EL (cell line): ENCODE measurements at places on chromosomes 2 and 18.

GRCh38 chr18:6256521-6256920 lies 158.2 kb downstream of the L3MBTL4 start:
- DNase-seq: no peak

DNA sequence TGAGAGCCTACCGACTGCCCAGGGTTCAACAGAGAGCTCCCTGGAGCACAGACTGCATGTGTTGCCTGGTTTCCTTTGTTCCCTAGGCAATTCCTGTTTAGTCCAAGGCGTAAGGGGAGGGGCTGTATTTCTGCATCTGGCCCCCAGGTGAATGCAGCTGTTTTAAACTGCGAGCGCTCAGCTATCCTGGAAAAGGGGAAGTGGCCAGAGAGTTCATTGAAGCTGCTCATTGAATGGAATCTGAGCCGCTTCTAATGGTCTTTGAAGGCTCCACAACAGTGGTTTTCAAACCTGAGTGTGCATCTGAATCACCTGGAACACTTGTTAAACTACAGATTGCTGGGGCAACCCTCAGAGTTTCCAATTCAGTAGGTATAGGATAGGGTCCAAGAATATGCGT lies 18.1 kb downstream of the MAPK4 start:
- no peak for DNase-seq

DNA sequence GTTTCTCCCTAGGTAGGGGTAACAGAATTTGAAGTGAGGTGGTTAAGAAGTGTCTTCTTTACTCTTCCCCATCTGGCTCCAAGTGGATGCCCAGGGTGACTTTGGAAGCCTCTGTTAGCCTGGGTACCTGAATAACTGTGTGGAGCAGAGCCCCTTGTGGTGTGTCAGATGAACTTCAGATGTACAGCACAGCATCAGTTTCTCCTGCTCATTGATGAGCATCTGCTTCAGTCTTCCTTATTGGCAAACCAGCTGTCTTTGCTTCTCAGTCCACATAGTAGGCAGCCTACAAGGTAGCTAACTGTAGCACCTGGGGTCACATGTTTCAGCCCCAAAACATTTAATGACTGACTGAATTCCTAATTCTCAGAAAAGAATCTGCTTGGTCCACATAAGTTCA lies 56.2 kb upstream of the ATP8B1 start:
- peak; percentile 51 for DNase-seq

- no peak for DNase-seq
Measured at GRCh38 chr18:3597409-3598357, 147.7 kb downstream of the TGIF1 start.

DNA sequence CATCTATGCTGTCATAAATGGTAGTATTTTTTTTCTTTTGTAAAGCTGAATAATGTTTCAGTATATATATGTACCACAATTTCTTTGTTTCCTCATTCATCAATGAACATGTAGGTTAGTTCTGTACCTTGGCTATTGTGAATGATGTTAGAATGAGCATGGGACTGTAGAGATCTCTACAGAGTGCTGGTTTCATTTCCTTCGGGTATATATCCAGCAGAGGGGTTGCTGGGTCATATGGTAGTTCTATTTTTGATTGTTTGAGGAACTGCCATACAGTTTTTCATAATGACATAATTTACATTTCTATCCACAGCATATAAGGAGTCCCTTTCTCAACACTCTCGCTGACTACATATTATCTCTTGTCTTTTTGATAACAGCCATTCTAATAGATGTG lies 243.5 kb downstream of the CDH7 start:
- no peak for DNase-seq

DNA sequence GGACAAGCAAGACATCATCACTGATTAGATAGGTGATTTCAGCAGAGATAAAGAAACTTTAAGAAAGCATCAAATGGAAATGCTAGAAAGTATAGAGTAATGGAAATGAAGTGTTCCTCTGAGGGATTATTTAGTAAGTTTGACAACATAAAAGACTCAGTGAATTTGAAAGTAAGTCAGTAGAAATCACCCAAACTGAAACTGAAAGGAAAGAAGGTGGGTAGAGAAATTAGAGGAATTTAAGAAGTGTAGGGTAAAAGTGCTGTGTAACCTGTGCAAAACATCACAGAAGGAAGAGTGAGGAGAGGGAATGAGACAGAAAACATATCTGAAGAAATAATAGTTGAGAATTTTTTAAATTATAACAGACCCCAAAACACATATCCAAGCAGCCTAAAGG lies 343.1 kb downstream of the CBLN2 start:
- no peak for DNase-seq

GRCh38 chr2:202564226-202564625 lies 70.5 kb upstream of the FAM117B start:
- DNase-seq: no peak

DNA sequence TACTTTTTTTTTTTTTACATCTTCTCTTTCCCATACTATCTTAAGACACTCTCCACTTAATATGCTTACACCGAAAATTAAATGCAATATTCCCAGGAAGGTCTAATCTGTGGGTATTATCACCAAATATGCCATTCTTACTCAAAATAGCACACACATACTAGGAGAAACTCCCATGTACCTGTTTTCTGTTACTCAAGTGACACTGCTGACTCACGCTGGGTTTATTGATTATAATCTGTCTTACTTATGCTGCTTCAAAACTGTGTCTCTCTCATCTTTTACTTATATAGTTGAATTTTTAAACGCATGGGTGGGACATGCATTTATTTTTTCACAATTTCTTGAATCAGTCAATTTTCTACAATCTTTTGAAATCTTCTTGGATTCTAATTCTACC lies 29.9 kb downstream of the MRPL19 start:
- no peak for DNase-seq

- peak; percentile 81 for DNase-seq
Measured at GRCh38 chr2:180823546-180824141, 156.8 kb upstream of the UBE2E3 start.

GRCh38 chr2:210376694-210377093 lies 61.7 kb upstream of the MYL1 start:
- DNase-seq: no peak

GRCh38 chr2:100283724-100284501 lies 38.4 kb downstream of the LONRF2 start:
- DNase-seq: no peak

DNA sequence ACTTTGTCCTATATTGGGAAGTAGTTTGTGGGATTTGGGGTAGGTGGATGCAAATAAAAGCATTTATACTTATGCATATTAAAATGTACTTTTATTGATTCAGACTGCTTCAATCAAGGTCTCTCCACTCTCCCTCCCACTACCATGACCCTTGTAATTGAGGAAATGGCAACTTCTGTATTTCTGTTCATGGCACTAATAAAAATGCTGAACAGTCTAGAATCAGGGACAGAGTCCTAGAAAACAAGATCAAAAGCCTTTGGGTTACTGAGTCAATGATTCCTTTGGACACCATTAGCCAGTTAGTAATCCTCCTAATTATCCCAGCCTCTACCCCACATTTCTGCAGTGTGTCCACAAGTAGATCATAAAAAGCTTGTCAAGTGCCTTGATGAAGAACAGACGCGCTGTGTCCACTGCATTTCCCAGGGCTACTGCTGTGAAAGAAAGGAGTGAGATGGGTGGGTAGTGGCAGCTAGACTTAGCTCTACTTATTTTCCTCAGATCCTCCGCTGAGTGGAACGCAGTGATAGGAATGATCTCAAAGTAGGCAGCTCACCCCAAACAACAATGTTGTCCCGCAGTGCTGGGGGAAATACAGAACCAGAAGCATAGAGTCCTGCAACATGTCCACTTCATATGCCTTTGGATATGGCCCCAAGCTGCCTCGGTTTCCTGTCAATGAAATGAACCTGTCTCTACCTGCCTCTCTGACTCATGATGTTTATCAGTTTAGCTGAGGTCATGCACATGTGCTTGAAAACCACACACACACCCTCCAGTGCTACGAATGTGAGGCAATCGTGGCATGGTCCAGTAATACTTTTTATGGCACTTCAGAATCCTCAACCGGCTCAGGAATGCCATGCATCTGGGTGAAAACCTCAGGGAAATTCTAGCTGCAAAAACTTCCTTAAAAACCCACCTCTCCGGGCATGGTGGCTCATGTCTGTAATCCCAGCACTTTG lies 115.5 kb downstream of the COL6A3 start:
- DNase-seq: peak; percentile 87

GRCh38 chr2:182359990-182360662 lies 66.7 kb downstream of the PDE1A start:
- DNase-seq: peak; percentile 2

DNA sequence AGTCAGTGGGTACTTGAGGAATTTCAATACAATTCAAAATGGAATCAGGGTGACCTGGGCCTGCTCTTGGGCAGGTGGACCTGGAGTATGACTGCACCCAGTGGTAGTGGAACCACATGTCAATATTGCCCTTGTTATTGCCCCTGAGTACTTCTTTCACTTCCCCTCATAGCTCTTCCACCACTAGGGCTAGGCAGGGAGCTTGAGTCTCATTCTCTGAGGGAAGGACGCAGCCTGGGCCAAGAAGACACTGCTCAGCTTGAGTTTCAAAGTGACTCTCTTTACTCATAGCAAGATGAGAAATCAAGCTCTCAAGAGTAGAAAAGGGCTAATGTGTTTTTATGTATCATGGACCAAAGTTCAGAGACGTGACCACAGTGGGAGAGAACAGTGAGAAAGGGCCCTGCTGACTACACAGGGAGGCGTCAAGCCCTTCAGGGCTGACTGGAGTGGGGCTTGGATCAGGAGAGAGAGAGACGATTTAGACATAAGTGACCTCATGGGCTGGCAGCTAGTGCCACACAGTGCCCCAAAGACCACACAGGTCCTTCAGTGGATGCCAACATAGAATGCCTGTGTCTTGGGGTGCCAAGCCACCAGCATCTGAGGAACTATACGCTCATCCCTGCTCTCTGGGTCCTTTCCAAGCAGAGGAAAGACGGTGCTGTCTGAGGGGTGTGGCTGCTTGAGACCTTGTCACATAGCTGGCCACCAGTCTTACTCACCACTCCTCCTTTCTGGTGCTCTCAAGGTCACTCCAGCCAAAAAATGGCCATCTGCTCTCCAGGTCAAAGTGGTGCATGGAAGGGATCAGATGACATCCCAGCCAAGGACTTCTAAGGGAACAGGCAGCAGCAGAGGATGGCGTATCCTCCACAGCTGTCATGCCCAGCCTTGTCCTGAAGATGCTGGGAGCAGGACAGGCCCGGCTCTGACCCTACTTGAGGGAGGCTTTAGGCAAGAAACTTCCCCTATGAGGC lies 13.0 kb downstream of the PTMA start:
- no peak for DNase-seq

GRCh38 chr2:193331676-193332075 lies 1136.9 kb upstream of the TMEFF2 start:
- no peak for DNase-seq
